ENCODE measurements at places on chromosomes 11 and 22.

DNA sequence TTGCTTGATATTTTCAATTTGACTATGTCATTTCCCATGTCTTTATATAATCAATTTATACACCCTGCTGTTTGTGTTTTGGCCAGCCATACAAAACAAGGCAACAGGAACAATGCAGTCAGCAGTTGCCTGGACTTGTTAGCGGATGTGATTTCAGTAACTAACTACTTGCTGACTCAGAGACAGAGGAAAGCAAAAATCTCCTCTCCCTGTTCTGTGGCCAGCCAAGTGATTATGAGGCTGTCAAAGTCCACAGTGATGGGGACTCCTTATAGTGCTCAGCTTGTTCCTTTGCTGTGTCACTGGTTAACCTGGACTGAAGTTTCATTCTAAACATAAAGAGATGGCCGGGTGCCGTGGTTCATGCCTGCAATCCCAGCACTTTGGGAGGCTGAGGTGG lies 32.6 kb upstream of the APLP2 start:
- DNase-seq, result peak; percentile 70

GRCh38 chr22:44545773-44546172 lies 47.7 kb upstream of the RTL6 start:
- no peak for DNase-seq

GRCh38 chr22:49614966-49615965 lies 212.4 kb downstream of the BRD1 start:
- no peak for DNase-seq

- no peak for DNase-seq
These were observed 87.9 kb upstream of the SORL1-AS1 start for GRCh38 chr11:121540627-121541026.

- peak; percentile 66 for DNase-seq
These were observed 129.5 kb downstream of the SLC1A2 start for GRCh38 chr11:35289821-35290220.

- DNase-seq, result no peak
These were observed 8.7 kb upstream of the APLP2 start for GRCh38 chr11:130061017-130061416.

Data from brain microvascular endothelial cell (primary cell).